Thoracic aorta (tissue), 2 donors: ENCODE measurements at places on chromosomes 2 and 18. TPM values are rescaled to one million over a fixed set of nuclear protein-coding genes. Genes with fewer than 3 reads are reported as not detected.

DNA sequence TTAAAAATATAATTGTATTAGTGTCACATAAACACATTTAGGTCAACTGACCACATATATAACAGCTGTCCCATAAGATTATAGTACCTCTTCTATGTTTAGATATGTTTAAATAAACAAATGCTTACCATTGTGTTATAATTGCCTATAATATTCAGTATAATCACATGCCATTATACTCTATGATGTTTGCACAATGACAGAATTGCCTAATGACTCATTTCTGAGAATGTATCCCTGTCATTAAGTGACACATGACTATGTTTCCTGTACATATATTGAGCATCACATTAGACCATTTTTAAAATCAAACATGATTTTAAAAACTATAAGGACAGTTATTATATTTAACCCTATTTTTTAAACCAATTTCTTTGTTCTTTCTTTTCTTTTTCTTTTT lies 89.8 kb downstream of the HS6ST1 start:
- DNase-seq: no peak

DNA sequence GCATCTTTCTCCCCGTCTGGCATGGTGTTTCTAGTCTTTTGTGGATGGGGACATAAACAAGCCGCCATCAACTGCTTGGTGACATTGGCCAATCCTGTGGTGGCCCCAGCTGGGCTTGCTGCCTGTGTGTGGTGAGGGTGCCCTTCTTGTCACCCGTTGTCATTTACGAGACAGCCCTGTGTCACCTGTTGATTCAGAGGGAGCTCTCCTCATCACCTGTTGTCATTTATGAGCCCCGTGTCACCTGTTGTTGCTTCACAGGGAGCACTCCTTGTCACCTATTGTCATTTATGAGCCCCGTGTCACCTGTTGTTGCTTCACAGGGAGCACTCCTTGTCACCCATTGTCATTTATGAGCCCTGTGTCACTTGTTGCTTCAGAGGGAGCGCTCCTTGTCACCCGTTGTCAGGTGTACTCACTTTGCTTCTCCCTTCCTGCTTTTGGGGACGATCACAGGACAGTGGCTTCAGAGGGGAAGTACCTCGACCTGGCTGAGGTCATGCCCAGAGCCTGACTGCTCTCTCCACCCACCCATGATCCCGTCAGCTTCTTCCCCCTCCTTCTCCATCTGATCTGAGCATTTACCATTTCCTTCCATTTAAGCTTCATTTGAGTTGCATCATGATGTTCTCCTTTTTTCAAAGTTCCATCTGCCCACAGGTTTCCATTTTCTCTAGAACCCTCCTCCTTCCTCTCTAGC lies 29.1 kb downstream of the HPCAL1 start:
- DNase-seq: no peak

DNA sequence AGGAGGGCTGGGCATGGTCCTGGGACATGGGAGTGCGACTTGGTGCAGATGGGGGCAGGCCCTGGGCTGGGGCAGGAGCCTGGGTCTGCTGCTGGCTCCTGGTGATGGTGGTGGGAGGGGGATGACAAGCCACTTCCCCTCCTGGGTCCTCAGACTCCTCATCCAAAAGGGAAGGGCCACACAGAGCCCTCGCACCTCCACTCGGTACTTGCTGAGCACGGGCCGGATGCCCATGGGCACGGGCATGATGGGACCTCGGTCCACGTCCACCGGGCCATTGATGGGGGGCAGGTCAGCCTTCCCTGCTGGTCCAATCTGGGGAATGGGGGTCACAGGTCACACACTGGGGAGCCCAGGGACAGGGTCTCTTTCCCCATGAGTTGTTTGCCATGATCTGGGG lies 4.1 kb downstream of the OTOF start:
- no peak for DNase-seq

DNA sequence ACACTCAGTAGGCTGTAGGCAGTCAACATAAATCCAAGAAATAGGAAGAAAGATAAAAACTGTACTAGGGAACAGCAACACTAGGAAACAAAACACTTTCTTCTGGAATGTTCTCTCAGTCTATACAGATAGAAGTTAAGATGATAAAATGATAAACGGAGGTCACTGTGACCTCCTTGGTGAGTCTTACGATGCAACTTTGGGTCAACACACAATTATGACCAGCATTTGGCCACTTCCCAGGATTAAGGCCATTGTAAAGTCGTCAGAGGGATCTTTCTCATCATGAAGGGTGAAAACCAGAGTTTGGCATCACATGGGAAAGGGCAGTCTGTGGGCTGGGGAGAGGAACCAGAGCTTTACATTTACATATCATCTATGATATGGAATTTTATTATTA lies 33.4 kb downstream of the LAMA3 start:
- DNase-seq: no peak

- no peak for DNase-seq
Measured at GRCh38 chr2:46225730-46226129, 71.5 kb upstream of the EPAS1 start.

- DNase-seq: no peak
Measured at GRCh38 chr18:21857871-21858270, 117.3 kb downstream of the MIB1 start.

DNA sequence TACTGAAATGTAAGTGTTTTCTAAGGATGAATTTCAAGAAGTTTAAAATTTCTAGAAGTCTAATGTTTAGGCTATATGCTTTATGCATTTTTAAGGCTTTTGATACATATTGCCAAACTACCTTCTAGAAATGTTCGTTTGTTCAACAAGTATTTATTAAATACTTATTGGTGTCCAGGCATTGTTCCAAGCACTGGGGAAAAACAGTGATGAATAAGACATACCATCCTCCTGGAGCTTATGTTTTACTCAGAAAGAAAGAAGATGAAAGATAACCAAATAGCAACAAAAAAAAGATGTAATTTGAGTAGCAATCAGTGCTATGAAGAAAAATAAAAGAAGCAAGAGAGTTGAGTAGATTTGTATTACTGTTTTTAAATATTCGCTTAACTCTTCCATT lies 692.9 kb downstream of the SLC4A3 start:
- DNase-seq: no peak

DNA sequence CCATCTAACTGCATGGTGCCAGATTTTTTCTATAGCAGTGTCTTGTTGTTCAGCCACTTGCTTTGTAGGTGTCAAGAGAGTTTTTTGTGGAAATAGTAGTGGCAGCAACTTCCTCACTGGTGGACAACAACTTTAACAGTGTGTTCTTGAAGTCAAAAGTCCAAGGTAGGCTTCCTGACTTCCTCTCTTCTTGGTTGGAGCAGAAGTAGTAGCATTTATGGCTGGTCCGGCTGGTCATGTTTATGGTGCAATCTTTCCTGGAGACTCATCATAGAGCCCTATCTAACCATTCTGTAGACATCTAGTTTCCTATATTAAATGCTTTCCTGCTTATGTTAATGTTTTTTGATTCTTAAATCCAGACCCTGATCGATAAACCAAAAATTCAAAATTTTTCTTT lies 11.7 kb downstream of the GPR75 start:
- DNase-seq: no peak

- DNase-seq: no peak
Measured at GRCh38 chr18:48551100-48551499, 12.3 kb downstream of the CTIF start.

- DNase-seq: no peak
Measured at GRCh38 chr18:72409903-72410302, 134.2 kb downstream of the CBLN2 start.

- DNase-seq: no peak
Measured at GRCh38 chr2:197028230-197028629, 101.7 kb upstream of the PGAP1 start.

DNA sequence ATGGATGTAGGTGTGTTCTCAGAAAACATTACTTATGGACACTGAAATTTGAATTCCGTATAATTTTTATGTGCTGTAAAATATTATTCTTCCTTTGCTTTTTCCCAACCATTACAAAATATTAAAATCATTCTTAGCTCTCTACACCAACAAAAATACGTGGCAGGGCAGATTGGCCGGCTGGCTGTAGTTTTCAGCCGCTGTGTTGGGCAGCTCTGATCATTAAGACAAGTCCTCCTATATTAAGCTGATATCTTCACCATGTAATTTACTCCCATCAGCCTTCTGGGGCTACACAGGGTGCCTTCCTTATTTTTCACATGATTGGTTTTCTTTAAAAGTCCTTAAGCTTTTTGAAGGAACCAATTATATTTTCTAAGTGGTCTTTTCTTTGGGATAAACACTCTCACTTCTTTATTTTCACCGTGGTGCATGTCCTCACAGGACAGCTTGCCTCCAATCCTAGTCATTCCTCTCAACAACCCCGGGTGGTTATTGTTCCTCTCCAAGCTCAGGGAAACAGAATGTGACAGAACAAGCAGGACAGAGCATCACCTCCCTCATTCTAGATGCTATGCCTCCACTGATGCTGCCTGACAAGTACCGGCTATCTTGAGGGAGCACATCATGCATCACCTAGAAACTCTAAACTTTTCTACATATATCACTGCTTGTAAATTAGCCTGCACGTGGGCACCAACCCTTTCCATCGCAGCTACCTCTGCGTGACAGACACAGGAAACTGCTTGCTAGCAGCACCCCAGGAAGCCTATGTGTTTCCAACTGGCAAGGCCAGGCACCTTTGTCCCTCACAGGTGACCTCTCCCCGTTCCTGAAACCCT lies 362.3 kb downstream of the MYCN start:
- no peak for DNase-seq

DNA sequence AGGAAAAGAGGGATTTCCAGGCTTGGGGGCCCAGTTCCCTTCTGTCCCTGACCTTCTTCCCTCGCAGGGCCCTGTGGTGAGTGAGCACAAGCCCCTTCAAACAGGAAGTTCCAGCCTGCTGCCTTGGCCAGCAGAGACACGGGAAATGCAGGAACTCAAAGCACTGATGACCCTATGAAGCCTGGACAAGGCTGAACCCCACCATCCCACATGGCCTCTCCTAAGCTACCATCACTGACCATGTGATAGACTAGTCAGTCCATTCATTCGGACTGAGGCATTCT lies 196.4 kb downstream of the TNS1 start:
- DNase-seq: no peak

Gene MATN3
- total RNA-seq: 1.3 TPM

Gene PUM2
- 88.7 TPM for total RNA-seq

Gene AQP12B
- not detected for total RNA-seq

Gene MROH2A
- total RNA-seq: not detected

Gene CDCA7
- 4.9 TPM for total RNA-seq

Gene TTN
- total RNA-seq: 16.4 TPM

Gene AGAP1
- 20.8 TPM for total RNA-seq

Gene HPCAL1
- total RNA-seq: 34.6 TPM

Gene IHH
- 1.6 TPM for total RNA-seq

Gene ACMSD
- total RNA-seq: not detected

Gene GAREM2
- total RNA-seq: 2.3 TPM

Gene GPAT2
- total RNA-seq: 6.9 TPM
